ENCODE measurements at places on chromosomes 7 and 10.

GRCh38 chr7:141949911-141950310 lies 3.1 kb upstream of the CLEC5A start:
- H3K27ac ChIP-seq, result no peak overlapping the region
- no peak overlapping the region for H3K4me3 ChIP-seq
- peaks cover 31% of the 10 kb centered on the region for H3K27me3 ChIP-seq
- DNase-seq, result no peak

GRCh38 chr10:54854389-54854788 lies 53.4 kb upstream of the PCDH15 start:
- H3K36me3 ChIP-seq, result no peaks in the 10 kb centered on the region
- H3K27me3 ChIP-seq, result no peaks in the 10 kb centered on the region
- DNase-seq, result no peak

DNA sequence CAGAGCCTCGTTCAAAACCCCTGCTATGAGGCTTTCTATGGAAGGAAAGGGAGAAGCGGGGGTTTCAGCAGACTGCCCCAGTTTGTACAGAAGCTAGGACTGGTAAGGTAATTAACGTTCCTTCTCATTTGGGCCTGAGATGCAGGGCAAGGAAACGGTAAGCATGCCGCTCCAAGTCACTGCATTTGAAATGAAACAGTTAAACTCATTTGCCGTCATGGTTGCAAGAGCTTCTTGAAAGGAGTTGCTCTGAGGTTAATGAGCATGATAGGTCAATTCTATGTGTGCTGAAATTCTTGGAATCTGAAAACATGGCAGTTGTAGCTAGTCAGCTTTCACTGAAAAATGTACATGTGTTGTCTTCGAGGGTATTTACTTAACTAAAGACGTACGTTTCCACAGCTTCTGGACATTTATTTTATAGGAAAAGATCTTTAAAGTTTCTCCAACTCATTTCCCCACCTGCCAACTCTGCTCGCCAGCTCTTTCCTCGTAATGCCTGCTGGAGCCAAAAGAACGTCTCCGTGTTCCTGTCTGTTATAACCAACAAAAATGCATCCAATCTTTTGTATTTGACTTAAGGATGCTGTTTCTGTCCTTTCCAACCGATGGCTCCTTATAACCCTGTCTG lies 73.3 kb downstream of the ADAM12 start:
- DNase-seq, result no peak
- H3K27ac ChIP-seq, result no peak overlapping the region
- H3K36me3 ChIP-seq, result no peaks in the 10 kb centered on the region
- H3K4me1 ChIP-seq, result no peaks in the 10 kb centered on the region

DNA sequence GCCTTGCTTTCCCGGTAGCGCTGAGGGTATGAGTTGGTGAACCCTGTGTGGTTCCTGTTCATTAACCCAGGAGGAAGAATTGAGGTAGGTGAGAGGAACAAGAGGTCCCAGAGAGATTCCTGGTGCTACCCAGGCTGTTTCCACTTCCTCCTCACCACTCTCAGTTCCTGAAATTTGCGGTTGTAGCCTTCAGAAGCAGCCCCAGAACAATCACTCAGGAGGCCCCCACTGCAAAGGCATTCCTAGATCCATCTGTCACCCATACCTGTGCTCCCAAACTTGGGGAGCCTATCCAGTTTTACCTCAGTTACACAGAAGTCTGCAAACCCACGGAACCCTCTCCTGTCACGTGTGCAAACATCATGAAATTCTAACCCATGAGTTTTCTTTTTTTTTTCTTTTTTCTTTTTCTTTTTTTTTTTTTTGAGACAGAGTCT lies 9.0 kb upstream of the PIP4K2A start:
- H3K27ac ChIP-seq, result no peak overlapping the region
- H3K4me3 ChIP-seq, result no peak overlapping the region
- H3K4me1 ChIP-seq, result peaks cover 3% of the 10 kb centered on the region
- DNase-seq, result no peak

Data from T-helper 17 cell (primary cell).